Vagina (tissue), 2 donors: ENCODE measurements at places on chromosomes 5 and 9. TPM values are rescaled to one million over a fixed set of nuclear protein-coding genes. Genes with fewer than 3 reads are reported as not detected.
A peak's percentile ranks its signal among the peaks of the same experiment; 100 is the strongest.

- DNase-seq: peak; percentile 79
- no peak overlapping the region for H3K4me3 ChIP-seq
- no peaks in the 10 kb centered on the region for H3K36me3 ChIP-seq
Observed at GRCh38 chr5:1525624-1526189, 1.9 kb upstream of the LPCAT1 start.

- no peaks in the 10 kb centered on the region for H3K27me3 ChIP-seq
- H3K4me3 ChIP-seq: no peak overlapping the region
- H3K36me3 ChIP-seq: no peaks in the 10 kb centered on the region
- no peaks in the 10 kb centered on the region for H3K4me1 ChIP-seq
Observed at GRCh38 chr5:153661897-153662296, 171.4 kb downstream of the GRIA1 start.

DNA sequence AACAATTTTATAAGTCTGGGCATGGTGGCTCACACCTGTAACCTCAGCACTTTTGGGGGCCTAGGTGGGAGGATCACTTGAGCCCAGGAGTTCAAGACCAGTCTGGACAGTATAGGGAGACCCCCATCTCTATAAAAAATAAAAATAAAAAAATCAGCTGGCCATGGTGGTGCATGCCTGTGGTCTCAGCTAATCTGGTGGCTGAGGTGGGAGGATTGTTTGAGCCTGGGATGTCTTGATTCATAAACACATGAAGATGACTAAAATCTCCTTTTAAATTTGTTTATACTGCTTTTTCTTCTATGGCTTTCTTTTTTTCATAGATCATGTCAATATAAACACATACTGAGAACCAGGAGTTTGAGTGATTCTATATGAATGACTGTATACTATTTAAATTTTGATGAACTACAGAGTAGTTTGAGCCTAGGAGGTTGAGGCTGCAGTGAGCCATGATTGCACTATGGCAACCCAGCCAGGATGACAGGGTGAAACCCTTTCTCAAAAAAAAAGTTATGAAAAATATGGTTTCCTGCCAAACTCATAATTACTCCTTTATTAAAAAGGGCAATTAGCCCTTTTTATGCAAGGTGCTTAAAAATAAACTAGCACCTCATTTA is 14.2 kb downstream of the RIC1 start:
- no peak for DNase-seq
- no peaks in the 10 kb centered on the region for H3K27me3 ChIP-seq
- H3K4me1 ChIP-seq: peaks cover 11% of the 10 kb centered on the region
- no peak overlapping the region for H3K4me3 ChIP-seq
- H3K36me3 ChIP-seq: no peaks in the 10 kb centered on the region

DNA sequence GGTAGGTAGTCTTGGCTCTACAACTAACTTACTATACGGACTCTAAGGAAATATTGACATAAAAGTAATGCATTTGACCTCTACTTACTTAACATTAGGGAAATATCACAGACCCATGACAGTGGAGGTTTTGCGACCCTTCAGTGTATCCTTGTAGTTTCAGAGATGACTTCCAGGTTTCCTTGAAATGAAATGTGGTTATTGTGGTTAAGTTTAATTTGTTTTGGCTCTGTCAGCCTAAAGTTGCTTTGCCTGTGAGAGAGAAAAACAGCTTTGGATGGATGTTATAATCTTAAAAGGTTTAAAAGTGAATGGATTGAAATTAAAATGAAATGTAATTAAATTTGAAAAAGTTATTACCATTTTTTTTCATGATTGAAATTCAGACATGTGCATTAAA is 42.9 kb downstream of the LRRTM2 start:
- no peak overlapping the region for H3K27ac ChIP-seq
- peaks cover 25% of the 10 kb centered on the region for H3K36me3 ChIP-seq
- DNase-seq: no peak
- peaks cover 23% of the 10 kb centered on the region for H3K4me1 ChIP-seq

DNA sequence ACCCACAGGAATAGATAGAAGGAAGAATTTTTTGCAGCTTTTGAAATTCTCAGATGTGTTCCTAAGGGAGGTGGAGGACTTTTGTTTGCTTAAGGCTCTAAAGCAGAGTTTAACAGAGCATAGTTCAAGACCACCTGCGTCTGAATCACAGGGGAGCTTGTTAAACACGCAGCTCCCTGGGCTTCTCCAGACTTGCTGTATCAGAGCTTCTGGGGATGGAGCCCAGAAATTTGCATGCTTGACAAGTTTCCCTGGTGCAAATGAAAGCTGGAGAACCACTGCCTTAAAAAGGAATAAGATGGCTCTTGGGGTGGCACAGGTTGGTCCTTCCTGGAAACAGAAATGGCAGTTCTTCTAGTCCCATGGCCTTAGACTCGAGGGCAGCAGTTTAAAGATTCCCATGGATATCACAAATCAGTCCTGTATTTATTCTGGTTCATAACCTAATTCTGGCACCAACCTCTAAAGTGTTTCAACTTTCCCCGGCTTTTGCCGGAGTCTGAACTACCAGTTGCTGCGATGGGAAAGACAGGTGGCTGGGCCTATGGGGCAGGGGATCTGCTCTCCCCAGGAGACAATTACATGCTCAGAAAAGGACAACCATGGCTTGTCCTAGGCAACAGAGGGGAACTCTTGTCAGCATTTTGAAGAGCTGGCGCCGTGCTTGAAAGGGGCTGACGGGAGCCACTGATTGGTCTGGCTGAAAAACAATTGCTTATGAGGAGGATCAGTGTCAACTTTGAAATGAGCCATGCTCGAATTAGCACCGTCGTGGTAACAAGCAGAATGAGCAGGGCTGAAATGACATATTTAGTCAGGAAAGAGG is 599.6 kb downstream of the CCDC171 start:
- no peak overlapping the region for H3K27ac ChIP-seq
- H3K4me3 ChIP-seq: no peak overlapping the region
- peaks cover 3% of the 10 kb centered on the region for H3K4me1 ChIP-seq
- no peaks in the 10 kb centered on the region for H3K36me3 ChIP-seq
- no peak for DNase-seq

DNA sequence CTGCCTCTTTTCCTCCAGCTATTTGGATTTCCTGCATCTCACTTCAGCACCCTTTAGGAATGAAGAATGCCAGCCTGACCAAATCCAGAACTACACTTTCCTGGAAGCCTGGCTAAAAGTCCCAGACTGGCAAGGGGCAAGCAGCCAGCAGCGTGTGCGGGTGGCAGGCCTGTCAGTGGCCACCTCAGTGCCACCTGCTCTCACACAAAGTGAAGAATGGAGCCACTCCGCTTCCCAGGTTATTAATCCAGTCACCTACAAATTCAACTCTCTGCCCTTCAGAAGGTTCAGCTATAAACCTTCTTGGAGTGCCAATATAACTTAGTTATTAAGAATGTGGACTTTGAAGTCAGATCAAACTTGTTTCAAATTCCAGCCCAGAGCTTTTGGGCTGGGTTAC is 6.7 kb upstream of the ALDOB start:
- no peaks in the 10 kb centered on the region for H3K36me3 ChIP-seq
- DNase-seq: no peak
- no peak overlapping the region for H3K4me3 ChIP-seq
- H3K27ac ChIP-seq: no peak overlapping the region

DNA sequence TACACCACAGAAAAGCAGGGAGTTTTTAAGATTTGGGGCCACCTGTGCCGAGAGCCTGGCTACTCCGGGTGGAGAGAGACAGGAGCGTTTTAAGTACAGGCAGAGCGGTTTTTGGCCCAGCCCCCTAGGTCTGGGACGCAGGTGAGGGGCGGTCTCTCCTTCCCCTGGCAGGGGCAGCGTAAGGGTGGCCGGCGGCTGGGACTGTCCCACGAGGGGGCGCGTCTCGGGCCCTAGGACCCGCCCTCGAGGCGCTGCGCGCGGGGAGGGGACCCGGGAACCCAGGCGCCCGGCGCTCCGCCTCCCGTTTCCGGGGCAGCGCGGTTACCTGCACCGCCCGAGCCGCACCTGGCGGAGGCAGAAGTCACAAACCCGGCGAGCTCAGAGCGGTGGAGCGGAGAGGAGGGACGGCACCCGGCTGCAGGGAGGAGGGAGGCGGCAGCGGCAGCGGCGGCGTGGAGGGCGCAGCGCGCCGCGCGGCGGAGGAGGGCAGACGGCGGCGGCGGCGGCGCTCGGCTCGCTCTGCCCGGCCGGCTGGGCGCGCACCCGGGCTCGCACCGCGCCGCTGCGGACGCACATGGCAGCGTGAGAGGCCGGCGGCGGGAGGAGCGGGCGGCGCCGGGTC is at the start of gene WWC1:
WWC1 (plus strand) TSS at position 304 of the 622 bp plus-strand sequence. CDS start 508 bp downstream, outside the sequence.
- peak within 1 kb of the TSS; percentile 45 for H3K4me3 ChIP-seq
- H3K27ac ChIP-seq: peak within 1 kb of the TSS; percentile 27
- DNase-seq: no peak
- peaks cover 9% of the 10 kb centered on the region for H3K27me3 ChIP-seq
- no peaks in the 10 kb centered on the region for H3K36me3 ChIP-seq

GRCh38 chr5:57843059-57843367 is 360.4 kb upstream of the ACTBL2 start:
- H3K4me3 ChIP-seq: no peak overlapping the region
- no peaks in the 10 kb centered on the region for H3K36me3 ChIP-seq
- DNase-seq: no peak
- H3K27me3 ChIP-seq: no peaks in the 10 kb centered on the region
- H3K4me1 ChIP-seq: peaks cover 29% of the 10 kb centered on the region
- no peak overlapping the region for H3K27ac ChIP-seq

DNA sequence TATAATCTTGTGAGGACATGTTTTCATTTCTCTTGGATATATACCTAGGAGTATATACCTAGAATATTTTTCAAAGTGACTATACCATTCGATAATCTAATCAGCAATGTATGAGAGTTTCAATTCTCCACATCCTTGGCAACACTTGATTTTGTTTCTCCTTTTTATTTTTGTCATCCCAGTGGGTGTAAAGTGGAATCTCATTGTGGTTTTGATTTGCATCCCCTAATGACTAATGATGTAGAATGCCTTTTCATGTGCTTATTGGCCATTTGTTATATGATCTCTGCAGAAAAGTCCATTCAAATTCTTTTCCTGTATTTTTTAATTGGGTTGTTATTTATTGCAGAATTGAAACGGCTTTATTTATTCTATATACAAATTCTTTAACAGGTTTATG is 15.2 kb downstream of the ZCCHC9 start:
- no peaks in the 10 kb centered on the region for H3K4me1 ChIP-seq
- H3K27me3 ChIP-seq: no peaks in the 10 kb centered on the region
- peaks cover 19% of the 10 kb centered on the region for H3K36me3 ChIP-seq
- no peak overlapping the region for H3K4me3 ChIP-seq

DNA sequence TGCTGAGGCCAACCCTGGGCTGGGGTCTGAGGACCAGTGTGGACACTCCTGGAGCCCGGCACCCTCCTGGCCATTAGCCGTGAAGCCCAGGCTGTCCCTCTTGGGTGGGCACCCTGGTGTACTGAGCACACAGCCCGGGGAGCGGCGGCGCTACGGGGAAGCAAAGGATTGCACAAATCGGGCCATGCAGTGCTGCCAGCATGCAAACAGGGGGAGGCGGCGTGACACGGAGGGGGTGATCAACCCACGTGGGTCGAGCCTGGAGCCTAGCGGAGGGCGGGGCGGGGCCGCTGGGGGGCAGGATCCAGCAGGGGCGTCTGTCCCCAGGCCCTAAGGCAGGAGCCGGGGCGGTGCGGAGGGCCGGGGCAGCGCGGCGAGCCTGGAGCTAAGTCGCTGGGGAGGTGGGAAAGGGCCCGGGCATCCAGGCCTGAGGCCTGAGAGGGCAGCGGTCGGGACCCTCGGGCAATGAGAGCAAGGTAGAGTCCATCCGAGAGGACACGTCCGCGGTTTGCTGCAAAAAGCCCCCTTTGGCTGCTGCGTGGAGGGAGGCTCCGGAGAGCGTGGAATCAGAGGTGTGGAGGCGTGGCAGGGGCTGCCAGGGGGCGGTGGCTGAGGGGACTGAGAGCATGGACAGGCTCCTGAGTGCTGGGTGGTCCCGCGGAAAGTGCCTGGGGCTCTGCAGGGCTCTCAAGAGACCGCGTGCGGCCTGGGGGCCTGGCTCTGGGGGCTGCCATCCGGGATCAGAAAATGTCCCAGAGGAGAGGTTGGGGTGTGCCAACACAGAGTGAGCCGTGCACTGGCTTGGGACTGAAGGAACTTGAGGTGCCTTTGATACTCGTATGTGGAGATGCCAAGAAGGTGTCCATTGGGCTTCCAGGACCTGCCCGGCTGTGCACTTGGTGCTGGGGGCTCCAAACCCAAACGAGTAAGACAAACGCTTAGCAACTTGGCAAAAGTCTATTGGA is 94.2 kb downstream of the BARX1 start:
- H3K27me3 ChIP-seq: no peaks in the 10 kb centered on the region
- H3K36me3 ChIP-seq: no peaks in the 10 kb centered on the region
- no peak overlapping the region for H3K27ac ChIP-seq
- no peak overlapping the region for H3K4me3 ChIP-seq
- no peak for DNase-seq

DNA sequence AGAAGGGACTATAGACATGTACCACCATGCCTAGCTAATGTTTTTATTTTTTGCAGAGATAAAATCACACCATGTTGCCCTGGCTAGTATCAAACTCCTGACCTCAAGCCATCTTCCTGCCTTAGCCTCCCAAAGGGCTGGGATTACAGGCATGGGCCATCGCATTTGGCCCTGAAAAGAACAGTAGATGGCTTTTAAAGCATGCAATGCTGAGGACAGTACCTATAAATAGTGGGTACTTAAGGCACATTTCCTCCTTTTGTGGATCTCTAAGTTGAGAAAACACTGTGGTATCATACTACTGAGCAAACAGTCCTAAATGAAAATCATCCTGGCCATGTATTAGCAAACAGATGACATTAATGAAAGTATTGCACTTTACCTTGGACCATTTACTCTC is 119.4 kb downstream of the TTC39B start:
- peaks cover 2% of the 10 kb centered on the region for H3K36me3 ChIP-seq
- H3K4me3 ChIP-seq: no peak overlapping the region
- no peaks in the 10 kb centered on the region for H3K4me1 ChIP-seq
- no peak for DNase-seq
- H3K27ac ChIP-seq: no peak overlapping the region

- no peak for DNase-seq
- H3K4me1 ChIP-seq: no peaks in the 10 kb centered on the region
- H3K27ac ChIP-seq: no peak overlapping the region
- no peaks in the 10 kb centered on the region for H3K27me3 ChIP-seq
- no peak overlapping the region for H3K4me3 ChIP-seq
Observed at GRCh38 chr9:137818286-137818685, 59.3 kb upstream of the CACNA1B start.

- H3K4me3 ChIP-seq: no peak overlapping the region
- H3K36me3 ChIP-seq: no peaks in the 10 kb centered on the region
- no peaks in the 10 kb centered on the region for H3K27me3 ChIP-seq
- DNase-seq: no peak
- no peaks in the 10 kb centered on the region for H3K4me1 ChIP-seq
Observed at GRCh38 chr9:63859475-63860215, 1425.4 kb downstream of the FOXD4L5 start.

DNA sequence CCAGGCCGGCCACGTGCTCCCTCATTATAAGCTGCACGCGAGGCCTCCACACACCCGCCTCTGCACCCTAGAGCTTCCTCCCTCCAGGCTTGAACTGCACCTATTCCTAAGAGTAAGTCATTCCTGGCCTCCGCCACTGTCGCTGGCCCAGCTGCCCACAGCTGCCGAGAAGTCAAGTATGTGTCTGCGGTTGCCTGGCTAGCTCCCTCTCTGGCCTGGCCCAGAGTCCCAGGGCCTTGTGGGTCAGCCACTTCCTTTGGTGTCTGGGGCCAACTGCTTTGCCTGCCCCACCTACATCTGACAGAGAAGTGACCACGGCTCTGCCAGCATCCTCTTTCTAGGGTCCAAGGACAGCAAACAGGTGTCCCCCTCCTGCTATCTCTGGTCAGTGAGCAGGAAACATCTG is 18.3 kb downstream of the ABO start:
- no peaks in the 10 kb centered on the region for H3K36me3 ChIP-seq
- no peak overlapping the region for H3K4me3 ChIP-seq
- H3K27ac ChIP-seq: no peak overlapping the region
- DNase-seq: peak; percentile 85

FCN2 gene
- total RNA-seq: not detected

PLPPR1 gene
- not detected for total RNA-seq

SLC27A6 gene
- 2.9 TPM for total RNA-seq

HRCT1 gene
- 5.4 TPM for total RNA-seq

ITK gene
- total RNA-seq: 15.7 TPM

TLX3 gene
- total RNA-seq: not detected
